Hypothalamus (tissue), 51 donors: ENCODE measurements at places on chromosomes 6 and 20.

DNA sequence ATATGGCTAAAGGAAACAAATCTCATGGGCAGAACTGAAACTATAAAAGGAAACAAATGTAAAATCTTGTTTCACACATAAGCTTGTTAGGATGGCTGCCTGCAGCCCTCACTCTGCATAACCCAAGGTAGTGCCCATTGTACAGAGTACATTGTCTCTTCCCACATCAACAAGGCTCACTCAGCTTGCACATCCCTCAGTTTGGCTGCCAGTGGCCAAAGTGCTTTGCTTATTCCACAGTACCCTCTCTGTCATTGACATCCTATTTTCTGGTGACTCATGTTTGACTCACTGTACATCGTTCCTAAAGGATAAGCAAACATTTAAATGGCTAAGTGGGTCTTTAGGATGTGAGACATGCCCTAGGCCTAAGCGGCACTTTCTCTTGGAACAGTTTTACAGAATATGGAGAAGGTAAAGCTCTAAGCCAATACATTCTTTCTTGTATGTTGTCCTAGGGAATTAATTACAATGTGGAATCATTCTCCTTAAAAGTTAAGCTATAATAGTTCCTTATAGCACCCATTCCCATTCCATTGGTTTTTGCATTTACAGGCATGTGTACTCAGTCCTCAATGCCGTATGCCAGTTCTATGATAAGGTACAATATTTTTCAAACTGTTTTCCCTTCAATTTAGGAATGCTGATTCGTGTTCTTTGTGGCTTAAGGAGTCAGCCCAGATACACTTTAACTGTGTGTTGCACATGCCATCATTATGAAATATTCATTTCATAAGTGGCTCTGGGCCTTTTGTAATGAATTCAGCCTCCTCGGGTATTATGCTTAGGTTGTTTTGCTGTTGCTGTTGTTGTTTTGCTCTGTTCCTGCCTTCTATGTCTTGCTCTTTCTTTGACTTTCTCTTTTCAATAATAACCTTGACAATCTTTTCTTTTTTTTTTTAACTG lies 5.5 kb downstream of the ANKEF1 start:
- no peak for DNase-seq

DNA sequence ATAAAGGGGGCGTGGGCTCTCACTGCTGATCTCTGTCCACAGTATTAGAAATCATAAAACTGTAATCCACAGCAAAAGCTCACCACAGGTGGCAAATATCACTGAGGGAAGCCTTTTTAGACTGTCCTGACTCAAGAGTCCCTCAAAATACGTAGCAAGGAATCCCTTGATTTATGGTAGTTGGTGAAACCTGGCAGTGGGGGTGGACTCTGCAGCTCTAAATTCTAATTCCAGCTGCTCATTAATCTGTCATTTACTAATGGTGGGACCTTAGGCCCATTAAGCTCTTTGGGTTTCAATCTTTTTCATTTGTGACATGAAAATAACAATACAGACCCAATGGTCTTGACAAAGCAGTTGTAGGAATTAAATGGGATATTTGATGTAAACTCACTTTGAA lies 32.3 kb downstream of the GMDS start:
- DNase-seq: no peak

DNA sequence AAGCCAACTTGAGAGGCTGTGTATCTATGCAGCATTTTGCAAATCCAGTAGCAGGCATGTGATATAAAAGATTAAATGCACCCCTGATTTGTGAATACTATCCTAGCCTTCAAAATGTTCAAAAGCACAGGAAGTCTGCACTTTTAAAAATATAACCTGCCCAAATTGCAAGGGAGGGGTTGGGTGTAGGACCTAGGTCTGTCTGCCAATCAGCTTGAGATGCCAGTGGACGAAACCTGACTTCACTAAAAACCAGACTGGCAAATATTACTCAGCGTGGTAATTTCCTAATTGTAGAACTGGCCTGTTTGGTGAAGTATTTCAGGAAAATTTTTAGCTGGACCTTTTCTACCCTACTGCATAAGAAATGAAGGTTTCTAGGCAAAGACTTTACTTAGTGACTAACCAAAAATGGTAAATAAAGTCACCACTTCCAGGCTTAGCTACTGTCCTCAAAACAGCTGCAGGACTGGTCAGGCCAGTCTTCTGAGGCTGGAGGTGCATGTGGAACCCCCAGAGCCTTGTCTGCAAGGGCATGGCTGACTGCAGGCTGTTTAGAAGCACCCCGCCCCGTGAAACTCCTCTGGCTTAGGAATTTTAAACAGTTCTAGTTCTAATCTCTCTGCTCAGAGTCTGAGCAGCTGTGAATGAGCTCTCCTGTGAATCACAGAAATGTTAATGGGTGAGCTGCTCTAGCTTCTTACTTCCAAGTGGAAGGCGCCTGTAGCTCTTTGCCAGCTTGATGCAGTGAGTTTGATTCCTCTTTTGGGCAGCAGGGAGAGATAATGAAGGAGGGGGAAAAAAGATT lies 104.4 kb upstream of the ESR1 start:
- DNase-seq: no peak

DNA sequence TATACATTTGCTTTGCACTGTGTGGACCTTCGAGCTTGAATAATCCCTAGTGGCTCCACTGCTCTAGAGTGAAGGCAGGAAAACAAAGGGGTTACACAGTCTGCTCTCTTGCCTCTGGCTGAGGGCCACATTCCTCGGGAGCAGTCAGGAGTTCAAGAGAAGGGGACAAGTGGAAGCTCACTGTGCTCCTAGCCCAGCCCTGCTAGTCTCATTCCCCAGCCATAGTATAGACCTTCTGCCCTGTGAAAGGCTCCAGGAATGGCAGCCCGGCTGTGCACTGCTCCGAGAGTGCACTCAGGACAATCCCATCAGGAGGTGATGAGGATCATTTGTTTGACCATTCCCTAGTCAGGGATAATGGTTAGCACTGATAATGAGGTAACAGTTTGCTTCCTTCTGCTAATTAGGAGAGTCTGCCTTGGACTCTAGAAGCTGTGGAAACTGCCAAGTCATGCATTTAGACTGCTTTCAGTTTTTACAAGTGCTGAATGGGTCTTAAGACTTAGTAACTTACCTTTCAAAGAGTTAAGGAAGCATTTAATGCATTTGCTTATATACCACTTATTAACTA lies 8.5 kb downstream of the IYD start:
- no peak for DNase-seq

GRCh38 chr6:100704961-100705360 lies 176.2 kb downstream of the ASCC3 start:
- DNase-seq: no peak

- DNase-seq: no peak
These were observed 38.6 kb downstream of the ASXL1 start for GRCh38 chr20:32396646-32397160.

GRCh38 chr20:4220756-4221155 lies 205.4 kb upstream of the RNF24 start:
- no peak for DNase-seq

- no peak for DNase-seq
These were observed 319.4 kb downstream of the HTR1B start for GRCh38 chr6:77143659-77144447.

DNA sequence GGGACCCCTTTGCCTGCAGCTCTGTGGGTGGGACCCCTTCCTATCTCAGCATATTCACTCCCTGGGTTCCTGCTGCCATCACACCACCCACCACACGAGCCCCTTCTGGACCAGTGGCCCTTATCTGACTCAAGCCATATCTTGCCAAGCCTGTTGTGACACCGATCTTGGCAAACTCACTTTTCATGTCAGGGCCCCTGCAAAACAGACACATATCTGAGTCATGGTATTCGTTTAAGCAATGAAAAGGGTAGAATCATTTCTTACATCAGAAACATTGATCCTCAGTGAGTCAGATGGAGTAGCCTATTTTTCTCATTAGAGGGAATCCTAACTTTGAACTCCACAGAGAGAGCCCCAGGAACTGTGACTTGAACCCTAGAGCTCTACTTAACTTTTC lies 10.6 kb downstream of the RAET1E start:
- DNase-seq: no peak

DNA sequence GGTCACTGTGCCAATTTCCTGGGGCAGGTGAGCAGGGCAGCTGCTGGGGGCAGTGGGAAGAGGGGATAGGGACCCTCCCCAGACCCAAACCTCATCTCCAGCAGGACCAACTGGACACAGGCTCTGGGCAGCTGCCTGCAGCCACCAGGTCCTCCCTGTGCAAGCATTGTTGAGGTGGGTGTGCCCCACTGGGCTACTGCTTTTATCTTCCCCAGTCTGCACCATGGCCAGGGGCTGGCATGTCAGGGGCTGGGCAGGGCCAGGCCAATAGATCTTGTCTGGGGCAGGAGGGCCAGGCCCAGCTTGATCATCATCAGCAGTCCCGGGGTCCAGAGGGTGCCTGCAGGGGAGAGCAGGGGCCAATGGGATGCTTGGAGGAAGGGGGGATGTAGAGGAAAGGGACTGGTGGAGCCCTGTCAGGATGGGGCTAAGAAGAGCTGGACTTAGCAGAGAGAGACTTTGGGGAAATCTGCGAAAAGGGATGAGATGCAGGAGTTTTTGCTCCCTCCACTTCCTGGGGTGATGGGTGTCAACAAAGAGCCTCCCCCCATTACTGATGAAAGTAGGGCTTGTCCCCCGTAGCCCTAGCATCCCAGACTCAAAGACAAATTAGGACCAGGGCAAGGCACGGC lies 5.7 kb downstream of the EBF4 start:
- DNase-seq: no peak

- no peak for DNase-seq
These were observed 16.5 kb upstream of the NNAT start for GRCh38 chr20:37504404-37505096.

- no peak for DNase-seq
These were observed 4.3 kb downstream of the CEBPB start for GRCh38 chr20:50194831-50195523.

DNA sequence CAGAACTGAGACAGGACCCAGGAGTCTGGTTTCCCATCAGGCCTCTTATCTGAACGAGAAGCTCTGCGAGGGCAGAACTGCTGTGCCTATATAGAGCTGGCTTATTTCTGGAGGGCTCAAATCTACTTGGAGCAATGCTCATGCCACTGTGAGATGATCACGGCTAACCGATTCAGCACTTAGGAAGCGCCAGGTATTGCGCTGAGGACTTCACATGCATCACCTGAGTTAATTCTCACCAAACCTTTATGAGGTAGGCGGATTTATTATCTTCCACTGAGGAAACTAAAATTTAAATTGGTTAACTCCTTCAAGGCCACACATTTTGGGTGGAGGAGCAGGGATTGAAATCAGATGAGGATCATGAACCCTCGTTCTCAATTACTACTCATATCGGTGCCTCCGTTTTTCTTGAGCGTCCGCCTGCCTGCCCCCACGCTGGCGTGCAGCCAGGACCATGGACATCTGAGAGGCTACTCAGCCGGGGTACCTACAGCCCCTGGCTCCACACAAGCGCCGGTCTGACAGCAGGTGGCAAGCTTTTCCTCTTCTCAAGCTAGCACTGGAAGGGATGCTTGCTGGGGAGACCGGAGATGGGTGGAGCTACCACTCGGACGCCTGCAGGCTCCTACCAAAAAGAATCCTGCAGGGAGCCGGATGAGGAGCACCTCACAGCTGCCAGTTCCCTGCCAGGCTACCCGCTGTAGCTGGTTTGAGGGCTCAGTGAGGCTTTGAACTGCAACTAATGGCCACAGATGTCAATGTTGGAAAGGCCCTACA lies 1.0 kb upstream of the PCIF1 start:
- peak; percentile 75 for DNase-seq

DNA sequence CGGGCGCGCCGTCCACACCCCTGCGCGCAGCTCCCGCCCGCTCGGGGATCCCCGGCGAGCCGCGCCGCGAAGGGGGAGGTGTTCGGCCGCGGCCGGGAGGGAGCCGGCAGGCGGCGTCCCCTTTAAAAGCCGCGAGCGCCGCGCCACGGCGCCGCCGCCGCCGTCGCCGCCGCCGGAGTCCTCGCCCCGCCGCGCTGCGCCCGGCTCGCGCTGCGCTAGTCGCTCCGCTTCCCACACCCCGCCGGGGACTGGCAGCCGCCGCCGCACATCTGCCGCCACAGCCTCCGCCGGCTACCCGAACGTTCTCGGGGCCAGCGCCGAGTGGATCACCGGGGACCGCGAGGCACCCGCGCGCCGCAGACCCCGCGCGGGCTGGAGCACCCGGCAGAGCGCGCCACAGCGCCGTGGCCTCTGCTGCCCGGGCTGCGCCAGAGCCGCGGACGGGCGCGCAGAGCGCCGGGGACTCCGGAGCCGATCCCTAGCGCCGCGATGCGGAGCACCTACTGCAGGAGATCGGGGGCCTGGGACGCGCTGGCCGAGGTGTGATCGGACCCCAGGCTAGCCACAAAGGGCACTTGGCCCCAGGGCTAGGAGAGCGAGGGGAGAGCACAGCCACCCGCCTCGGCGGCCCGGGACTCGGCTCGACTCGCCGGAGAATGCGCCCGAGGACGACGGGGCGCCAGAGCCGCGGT lies at the start of gene BMP2:
TSS of gene BMP2 (plus strand) at position 151 of the 692 bp plus-strand sequence. CDS start 2,441 bp downstream, outside the sequence.
- peak; percentile 25 for DNase-seq

DNA sequence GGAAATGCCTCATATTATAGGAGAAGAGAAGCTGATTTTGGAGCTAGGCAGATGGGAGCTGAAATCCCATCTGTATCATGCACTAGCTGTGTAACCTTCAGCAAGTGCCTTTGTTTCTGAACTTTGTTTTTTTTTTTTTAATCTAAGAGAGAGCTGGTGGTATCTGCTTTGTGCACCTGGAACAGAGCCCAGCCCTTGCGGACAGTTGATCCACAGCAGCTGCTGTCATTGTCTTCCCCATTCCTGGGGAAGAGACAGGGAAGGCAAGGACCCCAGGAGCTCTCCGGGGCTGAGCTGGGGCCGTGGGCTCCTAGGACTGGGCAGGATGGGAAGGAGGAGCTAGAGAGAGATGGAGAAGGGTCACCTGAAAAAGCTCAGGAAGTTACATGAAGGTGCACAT lies 92.1 kb downstream of the SYNJ2 start:
- DNase-seq: no peak

DNA sequence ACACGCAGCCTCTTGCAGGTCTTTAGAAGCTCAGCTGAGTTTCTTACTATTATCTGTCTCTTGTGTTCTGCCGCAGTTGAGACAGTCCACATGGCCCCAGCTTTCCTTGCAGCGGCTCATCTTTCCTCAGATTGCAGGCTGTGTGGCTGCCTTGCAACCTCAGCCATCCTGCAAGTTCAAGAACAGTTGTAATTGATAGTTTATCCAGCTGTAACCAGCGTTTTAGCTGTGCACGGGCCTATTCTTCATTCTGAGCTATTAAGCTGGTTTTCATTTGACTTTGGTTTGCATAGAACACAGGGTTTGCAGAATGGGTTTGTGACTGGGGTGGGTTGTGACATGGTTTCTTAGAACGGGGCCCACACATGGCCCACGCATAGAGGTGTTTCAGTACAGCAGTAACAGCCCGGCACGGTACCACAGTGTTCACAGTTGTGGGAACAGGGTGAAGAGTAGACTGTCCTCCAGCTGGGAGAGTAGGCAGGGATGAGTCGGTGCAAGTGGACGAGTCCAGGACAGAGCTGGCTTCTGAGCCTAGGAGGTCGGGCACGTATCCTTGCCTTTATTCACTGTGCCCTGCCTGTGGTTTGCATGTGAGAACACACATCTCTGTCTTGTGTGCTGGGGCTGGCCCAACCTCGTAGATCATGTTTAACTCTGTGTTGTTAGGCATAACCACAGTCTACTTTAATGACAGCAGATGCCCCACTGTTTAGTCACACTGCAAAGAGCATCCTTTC lies 89.2 kb downstream of the RPP40 start:
- no peak for DNase-seq
